ENCODE measurements at places on chromosomes 12 and 14.

DNA sequence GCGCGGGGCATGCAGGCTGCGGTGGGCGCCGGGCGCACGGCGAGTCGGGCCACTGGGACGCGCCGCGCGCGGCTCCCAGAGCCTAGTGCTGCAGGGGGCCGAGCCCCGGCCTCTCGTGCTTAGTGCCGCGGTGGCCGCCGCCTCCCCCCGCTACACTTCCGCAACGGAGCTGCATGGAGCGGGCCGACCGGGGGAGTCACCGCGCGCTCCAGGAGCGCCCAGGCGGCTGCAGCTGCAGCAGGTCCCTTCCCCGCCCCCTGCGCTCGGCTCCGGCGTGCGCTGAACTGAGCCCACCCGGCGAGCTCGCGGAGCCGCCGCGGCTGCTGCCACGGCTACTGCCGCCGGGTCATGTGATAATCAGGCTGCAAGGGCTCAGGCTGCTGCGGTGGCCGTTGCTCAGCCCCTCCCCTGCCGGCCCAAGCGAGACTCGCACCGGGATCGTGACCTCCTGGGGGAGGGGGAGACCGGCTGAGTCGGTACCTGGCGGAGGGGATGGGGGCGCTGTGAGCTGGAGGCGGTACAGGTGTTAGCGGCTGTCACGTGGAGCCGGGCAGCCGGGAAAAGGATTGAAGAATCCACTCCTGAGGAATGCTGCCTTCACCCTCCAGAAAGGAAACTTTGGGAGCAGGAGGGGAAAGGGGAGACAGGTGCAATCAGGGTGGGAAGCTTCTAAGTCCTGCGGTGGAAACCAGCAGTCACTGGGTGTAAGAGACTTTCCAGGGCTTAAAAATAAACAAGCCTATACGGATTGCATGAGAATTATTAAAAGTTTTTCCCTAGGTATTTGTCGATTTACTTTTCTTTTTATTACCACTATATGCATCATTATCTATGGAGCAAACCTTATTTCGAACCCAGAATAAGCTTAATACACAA lies at the start of gene PPM1H:
TSS of gene PPM1H (minus strand) at position 352 of the 876 bp plus-strand sequence. CDS start 414 bp downstream, outside the sequence.
- DNase-seq, result no peak

GRCh38 chr14:62939970-62940369 lies 105.3 kb downstream of the KCNH5 start:
- no peak for DNase-seq

GRCh38 chr12:96886998-96887677 lies 19.9 kb upstream of the NEDD1 start:
- DNase-seq, result no peak

- no peak for DNase-seq
Observed at GRCh38 chr14:32865827-32866376, 72.8 kb upstream of the NPAS3 start.
